Anterior cingulate cortex (tissue), 58 donors: ENCODE measurements at places on chromosomes 2 and 18.

DNA sequence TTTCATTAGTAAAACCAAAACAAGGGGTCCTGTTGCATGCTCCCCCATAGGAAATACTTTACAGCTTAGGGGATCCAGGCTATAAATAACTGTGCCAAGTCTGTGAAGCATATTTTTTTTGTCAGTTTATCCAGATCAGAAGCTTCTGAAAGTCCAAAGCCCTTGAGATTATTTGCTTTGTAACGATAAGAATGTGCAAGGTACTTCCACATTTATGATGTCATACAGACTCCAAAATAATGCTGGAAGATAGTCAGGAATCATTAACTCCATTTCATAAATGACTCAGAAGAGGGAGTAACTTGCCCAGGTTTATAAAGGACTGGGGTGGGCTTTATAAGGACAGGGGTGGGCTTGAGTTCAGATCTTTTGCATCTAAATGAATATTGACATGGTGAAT lies 29.3 kb downstream of the RDH14 start:
- no peak for DNase-seq

DNA sequence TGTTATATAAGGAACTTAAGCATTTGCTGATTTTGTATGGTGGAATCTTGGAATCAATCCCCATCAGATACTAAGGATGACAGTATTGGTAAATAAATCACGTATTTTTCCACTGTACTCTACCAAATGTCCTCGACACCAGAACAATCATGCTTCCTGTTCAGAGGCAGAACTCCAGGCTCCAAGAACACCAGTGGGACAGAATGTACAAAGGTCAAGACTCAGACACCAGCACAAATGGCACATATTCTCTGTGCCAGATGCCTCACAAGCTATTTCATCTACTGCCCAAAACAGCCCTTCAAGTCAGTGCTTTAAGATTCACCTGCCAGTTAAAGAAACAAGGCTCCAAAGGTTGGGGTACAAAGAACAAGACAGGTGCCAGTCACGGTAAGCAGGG lies 420.5 kb downstream of the STK39 start:
- no peak for DNase-seq

DNA sequence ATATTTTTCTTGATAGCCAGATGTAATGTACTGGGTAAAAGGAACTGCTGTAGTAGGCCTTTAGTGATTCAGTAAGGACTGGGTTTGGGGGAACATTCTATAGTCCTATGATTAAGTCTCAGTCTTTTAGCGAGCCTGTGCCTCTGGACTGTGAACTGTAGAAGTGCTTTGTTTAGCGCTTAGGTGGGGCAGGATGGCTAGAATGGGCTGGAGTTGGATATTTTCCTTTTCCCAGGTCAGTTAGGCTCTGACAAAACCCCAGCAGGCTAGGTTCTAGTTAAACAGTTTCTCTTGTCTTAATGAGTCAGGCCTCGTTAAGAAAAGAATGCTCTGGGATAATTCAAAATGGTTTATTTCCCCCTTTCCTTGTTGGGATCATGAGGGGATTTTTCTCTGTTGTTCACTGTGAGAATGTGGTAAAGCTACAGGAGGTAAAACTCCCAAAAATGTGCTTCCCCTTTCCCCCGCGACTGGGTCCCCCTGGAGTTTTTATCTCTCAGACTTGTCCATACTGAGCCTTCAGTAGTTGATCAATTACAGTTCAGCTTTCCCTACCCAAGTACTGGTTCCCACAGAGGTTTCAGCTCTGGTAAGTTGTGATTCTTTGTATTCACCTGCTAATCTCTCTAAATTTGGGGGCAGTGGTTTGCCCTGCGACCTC lies 31.5 kb downstream of the EHBP1 start:
- DNase-seq, result no peak

DNA sequence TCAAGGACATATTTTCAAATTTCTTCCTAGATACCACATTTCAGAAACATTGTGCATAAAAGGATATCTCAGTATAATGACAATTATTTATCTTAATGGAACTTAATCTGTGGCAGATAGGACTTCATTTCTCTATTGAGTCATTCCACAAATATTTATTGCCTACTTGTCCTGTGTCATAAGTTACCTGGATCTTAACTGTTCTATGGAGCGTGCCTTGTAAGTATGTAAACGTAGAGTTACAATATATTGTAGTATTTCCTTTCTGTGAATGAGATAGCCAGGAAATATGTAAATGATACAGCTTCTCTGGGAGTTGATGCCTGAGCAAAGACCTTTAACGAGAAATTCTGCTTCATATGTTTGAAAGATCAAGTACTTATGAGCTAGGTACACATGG lies 2.5 kb downstream of the AGFG1 start:
- DNase-seq, result no peak

DNA sequence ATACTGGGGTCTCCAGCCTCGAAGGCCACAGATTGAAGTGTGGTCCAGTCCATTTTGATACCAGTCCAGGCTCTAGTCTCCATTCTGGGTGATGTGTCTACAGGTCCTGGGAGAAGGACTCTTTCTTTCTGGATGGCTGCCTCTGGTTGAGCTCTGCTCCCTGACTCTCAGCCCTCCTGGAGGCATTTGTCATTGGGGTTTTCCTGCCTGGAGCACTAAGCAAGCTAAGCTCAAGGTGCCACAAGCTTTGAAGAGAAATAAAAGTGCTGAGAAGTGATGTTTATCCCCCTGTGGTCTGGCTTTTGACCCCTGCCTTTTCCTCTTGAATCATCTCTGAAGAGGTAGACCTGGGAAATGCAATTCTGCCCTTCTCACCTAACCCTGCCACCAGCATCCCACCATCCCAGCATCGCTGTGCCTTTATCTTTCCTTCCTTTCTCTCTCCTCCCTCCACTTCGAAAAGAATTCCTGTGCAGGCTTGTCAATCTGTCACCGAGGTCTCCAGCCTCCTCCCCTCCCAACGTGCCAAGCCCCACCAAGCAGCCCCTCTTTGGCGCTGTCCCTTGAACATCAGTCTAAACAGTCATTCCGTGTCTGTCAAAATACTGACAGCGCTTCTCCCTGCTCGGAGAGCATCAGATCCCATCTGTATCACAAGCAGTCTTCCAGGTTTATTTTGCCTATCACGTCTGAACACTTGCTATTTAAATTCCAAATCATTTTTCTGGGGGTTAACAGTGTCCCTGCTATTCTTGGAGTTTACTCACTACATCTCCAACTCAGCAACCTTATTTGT lies 334.6 kb upstream of the SLC14A2 start:
- DNase-seq, result no peak

GRCh38 chr18:61859113-61859512 lies 33.7 kb downstream of the RNF152 start:
- no peak for DNase-seq

DNA sequence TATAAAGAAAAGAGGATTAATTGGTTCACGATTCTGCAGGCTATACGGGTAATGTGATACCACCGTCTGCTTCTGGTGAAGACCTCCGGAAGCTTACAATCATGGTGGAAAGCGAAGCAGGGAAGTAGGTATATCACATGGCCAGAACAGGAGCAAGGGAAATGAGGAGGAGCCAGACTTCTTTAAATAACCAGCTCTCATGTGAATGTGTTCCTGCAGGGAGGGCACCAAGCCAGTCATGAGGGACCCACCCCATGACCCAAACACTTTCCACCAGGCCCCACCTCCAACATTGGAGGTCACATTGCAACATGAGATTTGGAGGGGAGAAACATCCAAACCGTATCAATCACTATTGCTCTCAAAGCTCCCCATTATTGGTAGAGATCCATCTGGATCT lies 61.8 kb downstream of the EFEMP1 start:
- no peak for DNase-seq

DNA sequence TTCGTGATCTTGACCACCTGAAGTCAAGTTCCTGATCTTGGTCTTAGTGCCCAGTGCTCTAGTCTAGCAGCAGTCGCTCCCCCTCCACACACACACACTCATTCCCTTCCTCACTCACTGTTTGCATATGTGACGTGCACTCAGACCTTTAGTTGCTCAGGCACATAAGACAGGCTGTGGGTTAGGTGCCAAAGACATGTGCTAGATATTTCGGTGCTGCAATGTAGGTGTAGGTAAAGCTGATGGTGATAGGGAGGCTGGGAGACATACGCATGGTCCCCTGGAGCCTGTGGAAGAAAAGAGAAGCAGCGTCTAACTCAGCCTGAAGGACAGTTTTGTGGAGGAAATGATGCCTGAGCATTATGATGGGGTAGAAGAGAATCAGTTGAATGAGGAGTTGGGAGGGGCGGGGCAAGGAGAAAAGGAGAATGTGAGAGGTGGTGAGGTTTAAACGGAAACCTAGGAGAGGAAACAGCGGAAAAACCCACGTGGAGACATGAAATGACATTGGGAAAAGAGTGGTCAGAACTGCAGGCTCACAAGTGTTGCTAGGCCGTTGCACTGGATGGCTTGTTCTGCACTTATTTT lies 3.8 kb downstream of the TTC39C start:
- no peak for DNase-seq

DNA sequence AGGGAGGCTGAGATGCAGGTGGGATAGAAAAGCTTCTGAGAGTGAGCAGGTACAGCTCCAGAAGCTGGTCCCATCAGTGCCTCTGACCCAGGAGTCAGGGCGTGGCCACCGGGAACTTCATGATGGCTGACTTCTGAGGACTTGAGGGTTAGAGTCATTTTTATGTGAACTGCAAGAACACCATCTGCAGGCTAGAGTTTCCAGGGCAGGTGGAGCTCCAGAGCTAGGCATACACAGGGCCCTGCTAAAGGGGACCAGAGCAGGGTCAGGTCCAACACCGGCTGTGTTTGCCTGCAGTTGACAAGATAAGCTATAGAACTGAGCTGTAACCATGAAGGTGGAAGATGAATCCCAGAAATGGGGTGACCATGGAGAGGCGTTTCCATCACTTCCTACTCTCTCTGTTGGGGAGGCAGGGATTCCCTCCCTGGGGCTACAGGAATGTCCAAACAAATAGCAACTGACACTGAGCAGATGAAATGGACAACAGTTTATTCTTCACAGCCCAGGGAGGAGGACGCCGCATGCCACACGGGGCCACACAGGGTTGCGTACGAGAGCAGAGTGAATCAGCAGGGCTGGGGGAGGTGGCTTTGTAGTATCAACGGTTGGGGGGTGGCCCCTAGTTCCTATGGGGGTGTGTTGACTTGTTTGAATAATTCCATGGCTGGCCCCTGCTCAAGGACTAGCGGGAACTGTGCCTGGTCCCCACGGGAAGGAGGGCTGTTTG lies 77.6 kb upstream of the ZNF516 start:
- no peak for DNase-seq

- no peak for DNase-seq
Measured at GRCh38 chr2:222883420-222883819, 22.6 kb downstream of the ACSL3 start.

DNA sequence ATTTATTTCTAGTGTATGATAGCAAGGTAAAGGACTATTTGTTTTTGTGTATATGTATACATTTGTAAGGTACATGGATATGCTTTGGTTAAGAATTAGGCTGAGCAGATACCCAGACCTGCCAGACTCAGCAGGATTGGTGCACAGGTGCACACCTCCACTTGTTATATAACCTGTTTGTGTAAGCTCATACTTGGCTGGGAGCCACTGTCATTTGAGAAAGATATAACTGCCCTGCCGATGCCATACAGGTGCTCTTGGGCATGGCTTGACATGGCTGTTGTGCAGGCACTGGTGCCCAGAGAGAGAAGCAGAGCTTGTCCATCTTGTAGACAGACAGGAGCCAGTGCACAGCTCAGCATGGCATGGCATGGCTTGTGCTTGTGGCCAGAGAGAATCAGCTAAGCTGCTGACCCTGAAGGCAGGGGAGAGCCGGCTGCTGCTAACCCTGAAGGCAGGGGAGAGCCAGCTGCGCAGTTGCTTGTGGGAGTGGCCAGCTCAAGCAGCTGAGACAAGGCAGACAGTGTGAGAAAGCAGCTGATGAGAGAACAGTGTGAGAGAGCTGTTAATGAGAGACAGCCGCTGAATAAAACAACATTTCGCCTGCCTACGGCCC lies 136.5 kb downstream of the RNF144A start:
- DNase-seq, result peak; percentile 19

DNA sequence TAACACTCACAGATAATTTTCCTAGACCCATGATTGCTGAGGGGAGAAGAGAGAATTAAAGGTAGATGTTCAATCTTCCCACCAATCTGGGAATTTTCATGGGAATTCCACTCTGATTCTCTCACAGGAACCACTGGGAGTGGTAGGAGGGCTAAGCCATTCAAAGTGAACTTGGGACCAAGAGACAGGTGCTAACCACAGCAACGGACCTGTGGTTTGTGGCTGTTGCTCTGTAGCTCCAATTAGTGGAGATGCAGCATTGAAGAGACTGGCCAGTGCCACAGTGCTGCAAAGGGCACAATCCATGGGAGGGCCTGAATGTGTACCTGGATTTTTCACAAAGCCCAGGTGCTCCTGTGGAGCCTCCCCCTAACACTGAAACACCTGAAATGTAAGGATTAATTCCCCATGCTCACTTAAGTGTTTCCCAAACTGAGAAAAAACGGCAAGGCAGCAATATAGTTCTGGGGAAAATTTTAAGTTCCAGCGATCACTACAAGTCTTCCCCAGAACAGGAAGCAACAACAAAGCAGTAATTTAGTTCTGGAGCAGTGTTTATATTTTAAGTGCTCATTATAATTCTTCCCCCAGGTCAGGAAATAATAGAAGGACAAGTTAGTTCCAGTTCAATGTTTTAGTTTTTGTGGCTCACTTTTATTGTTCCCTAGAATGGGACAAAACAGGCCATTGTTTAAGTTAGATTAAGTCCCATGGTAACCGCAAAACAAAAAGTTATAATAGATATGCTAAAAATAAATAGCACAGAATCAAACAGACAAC lies 1045.8 kb downstream of the CNTNAP5 start:
- no peak for DNase-seq

GRCh38 chr2:136443661-136444060 lies 321.7 kb upstream of the THSD7B start:
- no peak for DNase-seq

DNA sequence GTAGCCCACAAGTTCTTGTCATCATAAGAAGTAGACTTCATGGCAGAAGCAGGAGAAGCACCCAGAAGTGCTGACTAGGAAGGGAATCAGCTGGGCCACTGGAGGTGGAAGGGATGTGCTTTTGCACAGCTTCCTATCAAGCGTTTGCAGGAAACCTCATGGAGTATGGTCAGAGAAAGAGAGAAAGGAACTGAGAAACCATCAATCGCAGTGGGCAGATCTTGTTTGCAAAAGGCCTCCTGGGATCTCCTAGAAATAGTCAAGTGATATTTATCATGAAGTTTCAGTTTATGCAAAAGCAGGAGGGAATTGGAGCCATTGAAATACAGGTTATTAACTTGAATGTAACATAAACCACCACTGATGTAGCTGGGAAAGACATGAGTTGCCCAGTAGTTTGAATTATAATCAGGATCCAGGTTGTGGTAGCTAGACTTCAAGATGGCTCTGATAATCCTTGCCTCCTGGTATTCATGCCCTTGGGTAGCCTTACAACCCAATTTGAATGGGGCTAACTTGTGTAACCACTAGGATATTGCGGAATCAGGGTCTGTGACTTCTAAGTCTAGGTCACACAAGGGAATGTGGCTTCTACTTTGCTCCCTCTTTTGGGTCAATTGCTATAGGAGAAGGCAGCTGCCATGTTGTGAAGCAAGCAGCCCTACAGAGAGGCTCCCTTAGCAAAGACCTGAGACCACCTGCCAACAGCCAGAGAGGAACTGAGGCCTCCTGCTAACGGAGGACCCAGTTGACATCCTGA lies 69.8 kb upstream of the TCF4 start:
- DNase-seq, result no peak

GRCh38 chr2:109494351-109494750 lies 119.4 kb downstream of the SEPTIN10 start:
- no peak for DNase-seq

GRCh38 chr2:9263428-9263827 lies 56.8 kb downstream of the ASAP2 start:
- no peak for DNase-seq

GRCh38 chr2:46970334-46971288 lies 55.0 kb upstream of the MCFD2 start:
- DNase-seq, result no peak

GRCh38 chr2:80568011-80568410 lies 263.5 kb upstream of the LRRTM1 start:
- DNase-seq, result no peak
